ENCODE measurements at places on chromosomes 11 and 22.

DNA sequence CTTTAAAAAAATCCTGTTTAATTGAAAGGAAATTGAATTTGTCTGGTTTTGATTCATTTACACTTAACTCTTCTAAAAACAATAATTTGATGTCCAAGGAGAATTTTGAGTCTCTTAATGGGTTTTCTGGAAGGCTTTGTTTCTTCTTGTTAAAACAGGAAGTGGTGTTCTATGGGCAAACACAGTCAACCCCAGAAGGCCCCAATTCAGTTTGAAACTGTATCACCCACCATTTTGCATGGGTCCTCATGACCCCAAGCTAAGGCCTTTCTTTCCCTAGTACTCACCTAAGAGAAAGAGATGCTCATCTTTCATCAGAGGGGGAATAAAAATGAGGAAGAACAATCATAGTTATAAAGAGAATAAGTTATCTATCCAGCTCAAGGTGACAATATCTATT, 10.6 kb downstream of the FLI1 start:
- no peak for DNase-seq

- DNase-seq: no peak
Observed at GRCh38 chr11:1296287-1296686, 13.1 kb downstream of the TOLLIP start.

DNA sequence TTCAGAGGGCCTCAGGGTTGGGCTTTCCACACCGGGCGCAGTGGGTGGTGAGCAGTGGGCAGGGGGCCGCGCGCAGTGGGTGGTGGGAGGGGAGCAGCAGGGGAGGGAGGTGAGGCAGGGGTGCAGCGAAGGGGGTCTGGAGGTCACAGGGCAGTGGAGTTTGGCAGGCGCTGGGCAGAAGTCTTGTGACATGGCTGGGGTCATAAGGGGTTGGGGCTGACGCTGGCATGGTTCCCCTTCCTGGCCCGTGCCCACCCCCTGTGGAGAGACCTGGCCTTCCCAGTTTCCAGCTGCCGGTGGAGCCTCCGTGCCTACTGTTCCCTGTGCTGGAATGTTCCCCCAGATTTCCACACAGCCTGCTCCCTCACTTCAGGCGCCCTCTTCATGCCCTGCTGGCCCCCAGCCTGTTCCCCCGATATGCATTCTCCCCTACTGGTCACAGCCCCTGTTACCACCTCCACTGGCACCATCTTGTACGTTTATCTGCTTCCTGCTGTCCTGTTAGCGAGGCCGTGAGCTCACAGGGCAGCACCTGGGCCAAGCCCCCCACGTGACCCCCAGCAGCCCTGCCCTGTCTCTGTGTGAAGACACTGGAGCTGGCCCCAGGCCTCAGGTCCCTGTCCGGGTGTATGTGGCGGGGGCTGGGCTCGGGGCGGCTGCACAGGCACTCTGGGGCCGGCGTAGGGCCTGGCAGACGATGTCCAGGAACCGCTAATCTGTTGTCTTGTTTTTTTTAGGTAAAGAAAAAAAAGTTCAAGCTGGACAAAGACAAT, 111.6 kb downstream of the KCNQ1OT1 start:
- DNase-seq: no peak

- no peak for DNase-seq
Observed at GRCh38 chr11:68667511-68668500, 16.5 kb upstream of the GAL start.

- DNase-seq: no peak
Observed at GRCh38 chr11:32052215-32052614, 38.7 kb upstream of the RCN1 start.

- DNase-seq: no peak
Observed at GRCh38 chr22:24403346-24403745, 24.1 kb upstream of the ADORA2A start.

DNA sequence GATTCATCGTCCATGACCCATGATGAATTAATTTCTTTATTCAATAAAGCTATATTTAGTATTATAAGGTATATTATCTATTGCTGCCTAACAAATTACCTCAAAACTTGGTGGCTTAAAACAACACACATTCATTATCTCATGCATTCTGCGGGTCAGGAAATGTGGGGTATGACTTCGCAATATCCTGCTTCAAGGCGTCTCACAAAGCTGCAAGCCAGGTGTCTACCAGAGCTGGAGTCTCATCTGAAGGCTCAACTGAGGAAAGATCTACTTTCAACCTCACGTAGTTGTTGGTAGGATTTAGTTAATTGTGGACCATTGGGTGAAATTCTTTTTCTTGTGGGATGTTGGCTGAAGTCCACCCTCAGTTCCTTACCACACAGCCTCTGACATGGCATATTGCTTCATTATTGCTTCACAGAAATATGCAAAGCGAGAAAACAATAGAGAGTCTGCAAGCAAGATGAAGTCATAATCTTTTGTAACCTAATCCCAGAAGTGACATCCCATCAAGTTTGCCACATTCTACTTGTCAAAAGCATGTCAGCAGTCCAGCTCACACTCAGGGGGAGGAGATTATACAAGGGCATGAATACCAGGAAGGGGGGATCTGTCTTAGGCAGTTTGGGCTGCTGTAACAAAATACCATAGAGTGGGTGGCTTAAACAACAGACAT, 45.1 kb downstream of the KREMEN1 start:
- no peak for DNase-seq

DNA sequence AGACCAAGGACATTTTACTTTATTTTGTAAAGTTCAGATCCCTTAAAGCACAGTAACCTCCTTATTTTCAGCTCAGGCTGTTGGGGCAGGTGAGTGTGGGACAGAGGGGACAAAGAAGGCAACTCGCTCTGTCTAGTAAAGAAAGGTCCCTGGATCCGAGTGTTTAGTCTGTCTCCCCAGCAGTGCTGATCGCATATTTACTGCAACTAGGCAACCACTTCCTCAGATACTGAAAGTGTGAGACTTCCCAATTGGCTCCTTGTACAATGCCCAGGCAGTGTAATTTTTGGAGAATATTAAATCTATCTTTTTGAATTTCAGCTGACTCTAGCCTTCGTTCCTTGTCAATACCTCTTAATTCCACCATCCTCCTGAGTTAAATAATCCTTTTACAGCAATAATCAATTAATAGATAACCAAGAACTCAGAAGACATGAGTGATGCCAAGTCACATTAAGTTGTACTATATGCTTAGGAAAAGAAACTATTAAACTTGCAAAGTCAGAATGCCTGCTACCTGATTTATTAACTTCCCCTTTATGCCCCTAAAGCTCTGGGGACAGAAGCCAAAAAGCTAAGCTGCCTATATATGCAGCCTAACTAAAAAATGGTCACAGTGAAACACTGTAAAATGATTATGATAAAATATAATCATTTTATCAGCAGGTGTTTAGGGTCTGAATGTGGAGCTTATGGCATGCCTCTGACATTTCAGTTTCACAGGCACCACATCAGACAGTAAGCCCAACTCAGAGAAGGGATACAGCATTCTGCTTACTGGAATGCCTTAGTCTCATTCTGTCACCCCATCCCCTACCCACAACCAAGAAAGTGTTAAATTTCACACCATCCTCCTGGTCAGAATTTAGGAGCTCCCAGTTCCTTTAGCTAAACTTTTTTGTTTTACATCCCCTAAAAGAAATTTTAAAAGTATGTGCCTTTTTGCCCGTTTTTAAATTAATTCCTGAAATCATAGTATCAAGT, 138.7 kb downstream of the TRIM44 start:
- no peak for DNase-seq

- DNase-seq: no peak
Observed at GRCh38 chr11:87316491-87316890, 278.8 kb downstream of the TMEM135 start.

GRCh38 chr22:46373921-46374662, 38.6 kb downstream of the TRMU start:
- peak; percentile 69 for DNase-seq

DNA sequence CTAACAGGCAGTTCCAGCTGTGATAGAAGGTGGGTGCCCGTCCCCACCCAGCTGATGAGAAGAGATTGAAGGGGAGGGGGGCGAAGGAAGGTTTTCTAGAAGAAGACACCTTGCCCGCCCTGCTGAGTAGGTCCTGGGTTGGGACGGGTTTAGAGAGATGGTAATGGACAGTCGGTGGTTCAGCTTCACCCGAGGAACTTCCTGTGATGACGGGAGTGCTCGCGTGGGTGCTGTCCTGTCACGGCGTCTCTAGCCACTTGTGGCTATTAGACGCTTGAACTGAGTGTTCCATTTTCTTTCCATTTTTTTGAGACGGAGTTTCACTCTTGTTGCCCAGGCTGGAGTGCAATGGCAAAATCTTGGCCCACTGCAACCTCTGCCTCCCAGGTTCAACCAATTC, 27.6 kb upstream of the MGAT3 start:
- no peak for DNase-seq

- DNase-seq: no peak
Observed at GRCh38 chr11:26859416-26859815, 134.5 kb upstream of the FIBIN start.

GRCh38 chr11:111819161-111819828, 52.1 kb downstream of the ALG9 start:
- no peak for DNase-seq

GRCh38 chr11:82930229-82930628, 28.7 kb downstream of the DDIAS start:
- DNase-seq: no peak

GRCh38 chr11:116545912-116546311, 226.9 kb downstream of the BUD13 start:
- DNase-seq: no peak

DNA sequence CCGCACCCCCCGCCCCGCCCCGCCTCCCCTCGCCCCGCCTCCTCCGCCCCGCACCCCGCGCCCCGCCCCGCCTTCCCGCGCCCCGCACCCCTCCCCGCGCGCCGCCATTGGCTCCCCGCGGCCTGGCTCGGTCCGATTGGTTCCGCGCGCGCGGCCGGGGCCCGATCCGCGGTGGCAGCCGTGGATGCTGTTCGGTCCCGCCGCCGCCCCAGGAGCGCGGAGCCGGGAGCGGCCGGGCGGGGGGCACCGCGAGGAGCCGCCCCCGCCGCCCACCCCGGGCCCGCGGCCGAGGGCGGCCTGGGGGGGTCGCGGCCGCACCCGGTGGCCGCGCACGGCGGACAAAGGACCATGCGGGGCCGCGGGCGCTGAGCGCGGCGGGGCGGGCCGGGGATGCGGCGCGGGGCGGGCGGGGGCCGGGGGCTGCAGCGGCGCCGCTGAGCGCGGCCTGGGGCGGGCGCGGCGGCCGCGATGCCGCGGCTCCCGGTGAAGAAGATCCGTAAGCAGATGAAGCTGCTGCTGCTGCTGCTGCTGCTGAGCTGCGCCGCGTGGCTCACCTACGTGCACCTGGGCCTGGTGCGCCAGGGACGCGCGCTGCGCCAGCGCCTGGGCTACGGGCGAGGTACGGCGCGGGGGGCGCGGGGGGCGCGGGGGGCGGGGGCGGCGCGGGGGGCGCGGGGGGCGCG, at the start of gene B4GALNT4:
TSS of gene B4GALNT4 (plus strand) at position 164 of the 683 bp plus-strand sequence. CDS start at position 469, 305 bp downstream.
- no peak for DNase-seq

DNA sequence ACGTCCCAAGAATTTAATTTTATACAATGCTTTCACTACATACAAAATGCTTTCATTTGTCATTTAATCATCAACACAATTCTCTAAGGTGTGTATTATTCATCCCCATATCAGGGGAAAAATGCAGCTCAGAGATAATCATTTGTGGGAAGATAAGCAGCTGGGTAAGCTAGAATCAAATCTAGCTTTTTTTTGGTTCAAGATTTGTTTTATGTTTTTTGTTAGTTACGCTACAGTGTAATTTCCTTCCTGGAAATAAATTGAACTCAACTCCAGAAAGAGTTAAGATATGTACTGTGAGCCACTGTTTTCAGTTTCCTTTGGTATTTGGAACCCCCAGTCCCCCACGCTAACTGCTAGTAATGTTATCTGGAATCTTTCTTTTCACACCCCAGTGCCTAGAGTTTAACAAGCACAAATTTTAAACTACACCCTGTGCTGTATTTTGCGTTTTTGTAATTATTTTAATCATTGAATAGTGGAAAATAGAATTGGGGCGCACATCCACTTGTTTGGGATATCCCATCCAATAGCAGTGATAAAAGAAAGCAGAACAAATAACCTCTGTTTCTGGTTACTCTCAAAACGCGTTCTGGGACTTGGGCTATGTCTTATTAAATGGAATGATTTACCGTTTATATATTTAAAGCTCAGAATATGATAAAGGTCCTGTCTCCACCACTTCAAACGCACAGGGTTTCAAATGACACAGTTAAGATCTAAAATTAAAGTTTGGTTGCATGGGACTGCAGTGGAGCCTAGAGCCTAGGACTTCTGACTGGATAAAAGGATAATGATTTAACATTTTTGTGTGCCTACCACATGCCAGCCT, 2.1 kb upstream of the HSPA8 start:
- no peak for DNase-seq
